Activated CD4-positive, alpha-beta T cell treated with anti-CD3 and anti-CD28 coated beads for 1 hour (primary cell): ENCODE measurements at places on chromosomes 13 and 19.

DNA sequence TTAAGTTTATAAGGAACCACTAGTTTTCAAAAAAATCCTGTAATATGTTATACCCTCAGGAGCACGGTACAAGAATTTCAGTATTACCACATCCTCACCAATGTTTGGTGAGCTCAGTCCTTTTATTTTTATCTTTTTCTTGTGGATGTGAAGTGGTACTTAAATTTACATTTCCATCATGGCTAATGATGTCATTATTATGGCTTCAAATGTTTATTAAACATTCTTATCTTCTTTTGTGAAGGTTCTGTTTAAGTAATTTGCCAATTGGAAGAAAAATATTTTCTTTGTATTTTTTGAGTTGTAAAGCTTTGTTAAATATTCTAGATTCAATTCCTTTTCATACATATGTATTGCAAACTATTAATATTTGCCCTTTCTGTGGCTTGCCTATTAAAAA lies 291.0 kb downstream of the ENOX1 start:
- DNase-seq: no peak

- DNase-seq: no peak
Observed at GRCh38 chr19:5913739-5914357, at the start of gene CAPS. CAPS (plus strand) TSS chr19:5914254; CDS start chr19:5914407, 153 bp downstream.

- no peak for DNase-seq
Observed at GRCh38 chr19:947707-948539, 22.1 kb downstream of the ARID3A start.

- no peak for DNase-seq
Observed at GRCh38 chr19:18840288-18841267, 8.8 kb downstream of the UPF1 start.

DNA sequence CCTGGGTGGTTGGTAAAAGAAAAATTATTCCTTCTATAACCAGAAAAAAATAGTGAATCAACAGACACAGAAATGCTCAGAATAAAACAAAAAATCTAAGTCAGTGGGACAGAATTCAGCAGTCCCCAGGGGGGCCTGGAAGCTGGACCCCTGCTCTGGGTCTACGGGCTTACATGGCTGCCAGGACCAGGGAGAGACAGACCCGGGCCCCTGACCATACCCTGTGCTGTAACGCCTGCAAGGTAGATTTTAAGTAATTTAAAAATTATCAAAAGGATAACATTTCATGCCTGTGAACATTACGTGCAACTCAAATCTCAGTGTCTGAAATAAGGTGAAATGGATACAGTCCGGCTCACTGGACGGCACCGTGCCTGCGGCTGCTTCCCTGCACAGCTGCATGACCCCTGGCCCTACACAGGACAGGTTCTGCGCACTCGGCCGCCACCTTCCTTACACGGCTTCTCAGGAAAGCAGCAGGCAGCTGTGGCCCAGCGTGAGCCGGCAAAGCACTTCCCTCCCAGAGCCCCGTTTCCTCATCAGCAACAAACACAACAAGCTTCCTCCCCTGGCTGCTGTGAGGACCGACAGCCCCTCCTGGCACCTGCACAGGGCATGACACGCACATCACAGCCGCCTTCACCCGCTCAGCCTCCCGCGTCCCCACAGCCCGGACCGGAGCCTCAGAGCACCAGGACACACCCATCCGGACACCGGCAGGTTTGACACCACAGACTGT lies 22.2 kb downstream of the RASA3 start:
- peak; percentile 64 for DNase-seq

DNA sequence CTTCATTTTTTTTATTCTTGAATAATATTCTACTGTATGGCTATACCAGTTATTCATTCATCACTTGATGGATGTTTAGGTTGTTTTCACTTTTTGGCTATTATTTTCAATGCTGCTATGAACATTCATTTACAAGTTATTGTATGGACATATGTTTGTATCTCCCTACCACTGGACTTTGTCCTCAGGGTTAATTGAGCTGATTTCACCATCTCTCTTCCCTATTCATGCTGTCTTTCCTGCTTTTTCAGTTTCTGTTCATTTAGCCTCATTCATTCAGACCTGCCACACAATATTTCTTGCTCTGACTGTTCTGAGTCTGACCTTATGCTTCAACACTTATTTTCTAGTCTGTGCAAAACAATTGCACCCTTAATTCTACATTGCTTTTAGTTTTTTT lies 12.3 kb upstream of the C1QTNF9B start:
- DNase-seq: no peak

DNA sequence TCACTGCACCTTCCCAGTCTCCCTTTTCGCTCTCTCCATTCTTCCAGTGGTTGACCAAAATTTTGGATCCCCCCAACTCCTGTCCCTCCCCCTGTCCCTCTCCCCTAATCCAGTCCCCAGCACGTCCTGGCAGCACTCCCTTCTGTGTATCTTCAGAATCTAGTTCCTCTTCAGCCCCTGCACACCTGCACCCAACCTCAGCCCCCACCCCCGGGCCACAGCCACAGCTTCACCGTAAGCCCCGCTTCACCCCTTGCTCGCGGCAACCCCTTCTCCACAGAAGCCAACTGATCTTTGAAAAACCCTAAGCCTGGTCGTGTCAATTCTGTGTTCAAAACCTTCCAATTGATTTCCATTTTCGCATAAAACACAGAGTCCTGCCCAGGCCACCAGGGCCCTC lies 35.5 kb upstream of the SLC15A1 start:
- DNase-seq: no peak

- DNase-seq: no peak
Observed at GRCh38 chr19:48795685-48796070, 15.2 kb downstream of the BCAT2 start.

DNA sequence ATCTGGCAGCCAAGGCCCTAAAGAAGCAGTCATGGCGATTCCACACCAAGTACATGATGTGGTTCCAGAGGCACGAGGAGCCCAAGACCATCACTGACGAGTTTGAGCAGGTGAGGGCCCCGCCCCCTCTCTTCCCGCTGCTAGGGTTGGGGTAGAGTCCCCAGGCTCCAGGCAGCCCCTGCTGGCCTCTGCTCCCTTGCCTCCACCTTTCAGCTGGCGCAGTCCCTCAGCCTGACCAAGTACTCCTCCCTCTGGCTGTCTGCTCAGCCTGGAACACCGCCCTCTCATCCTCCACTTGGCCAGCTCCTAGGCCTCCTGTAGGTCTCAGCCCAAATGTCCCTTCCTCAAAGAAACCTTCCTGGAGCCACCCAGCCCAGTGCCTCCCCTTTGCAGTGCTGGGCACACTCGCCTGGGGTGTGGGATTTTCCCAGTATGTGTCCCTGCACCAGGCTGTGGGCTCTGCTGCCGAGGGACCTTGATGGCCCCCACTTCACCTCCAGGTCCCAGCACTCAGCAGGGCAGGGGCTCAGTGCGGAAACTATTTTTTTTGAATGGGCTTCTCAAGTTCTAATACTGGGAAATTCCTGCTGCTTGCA lies 5.7 kb downstream of the LENG1 start:
- no peak for DNase-seq

GRCh38 chr19:5231857-5232678 lies 108.5 kb downstream of the PTPRS start:
- no peak for DNase-seq

DNA sequence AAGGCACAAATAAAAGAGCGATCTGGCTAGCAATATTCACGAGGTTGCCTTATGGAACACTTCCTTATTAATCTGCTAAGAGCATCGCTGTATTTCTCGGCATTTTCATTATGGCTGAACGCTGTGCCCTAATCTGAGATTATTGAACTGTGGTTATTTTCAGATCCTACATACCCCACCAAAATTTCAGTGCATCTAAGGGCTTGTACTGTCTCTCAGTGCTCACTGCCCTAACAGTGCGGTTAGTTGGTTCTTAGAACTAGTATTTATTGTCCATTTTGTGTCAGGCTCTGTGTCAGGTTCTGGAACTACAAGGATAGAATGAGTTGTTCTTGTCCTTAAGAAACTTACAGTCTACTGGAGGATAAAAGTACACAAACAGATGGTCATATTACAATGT lies 51.6 kb downstream of the FLT3 start:
- DNase-seq: no peak

- DNase-seq: no peak
Observed at GRCh38 chr19:17611462-17612244, 56.2 kb downstream of the COLGALT1 start.

GRCh38 chr13:20760872-20761271 lies 12.9 kb downstream of the EEF1AKMT1 start:
- DNase-seq: no peak

DNA sequence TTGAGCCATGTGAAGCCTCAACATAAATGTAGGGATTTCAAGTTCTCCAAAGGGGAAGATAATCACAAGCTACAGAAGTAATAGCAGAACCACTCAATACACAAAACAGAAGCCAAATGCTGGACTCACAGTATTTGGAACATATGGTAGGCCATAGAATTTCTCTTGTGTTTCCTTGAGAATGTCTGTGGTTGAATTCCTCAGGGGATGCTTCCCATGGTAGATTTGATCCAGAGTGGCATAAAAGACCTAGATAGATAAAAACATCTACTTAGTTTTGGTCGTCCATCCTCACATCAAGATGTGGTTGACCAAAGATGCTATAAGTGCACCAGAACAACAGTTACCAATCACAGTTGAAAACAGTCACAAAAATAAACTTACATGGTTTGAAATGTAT lies 83.4 kb downstream of the MIPEP start:
- no peak for DNase-seq

DNA sequence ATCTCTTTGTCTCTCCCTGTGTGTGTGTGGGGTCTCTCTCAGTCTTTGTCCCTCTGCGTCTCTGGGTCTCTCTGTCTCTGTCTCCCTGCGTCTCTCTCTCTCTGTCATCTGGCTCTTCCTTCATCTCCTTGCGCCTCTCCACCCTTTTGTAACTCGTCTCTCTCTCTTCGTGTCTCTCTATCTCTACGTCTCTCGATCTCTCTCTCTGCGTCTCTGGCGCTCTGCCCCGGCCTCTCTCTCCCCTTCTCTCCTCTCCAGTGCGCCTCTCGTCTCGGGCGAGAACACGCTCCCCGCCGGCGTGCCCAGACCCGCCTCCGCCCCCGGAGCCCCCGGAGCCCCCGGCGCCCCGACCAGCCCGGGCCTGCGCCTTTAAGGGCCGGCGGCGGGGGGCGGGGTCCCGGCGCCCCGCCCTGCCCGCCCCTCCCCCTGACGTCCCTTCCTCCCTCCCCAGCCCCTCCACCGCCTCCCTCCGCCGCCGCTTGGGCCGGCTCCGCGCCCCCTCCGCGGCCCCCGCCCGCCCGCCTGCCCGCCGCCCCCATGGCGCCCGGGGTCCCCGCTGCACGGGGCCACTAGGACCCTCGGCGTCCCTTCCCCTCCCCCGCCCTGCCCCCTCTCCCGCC lies at the start of gene MARK4:
Gene MARK4 (plus strand): TSS at position 440 of the 620 bp plus-strand sequence. CDS start 318 bp downstream, outside the sequence.
- peak; percentile 42 for DNase-seq

GRCh38 chr19:35894342-35894741 lies 6.0 kb downstream of the NFKBID start:
- DNase-seq: no peak

- no peak for DNase-seq
Observed at GRCh38 chr19:20162821-20163220, 4.2 kb upstream of the ZNF486 start.

DNA sequence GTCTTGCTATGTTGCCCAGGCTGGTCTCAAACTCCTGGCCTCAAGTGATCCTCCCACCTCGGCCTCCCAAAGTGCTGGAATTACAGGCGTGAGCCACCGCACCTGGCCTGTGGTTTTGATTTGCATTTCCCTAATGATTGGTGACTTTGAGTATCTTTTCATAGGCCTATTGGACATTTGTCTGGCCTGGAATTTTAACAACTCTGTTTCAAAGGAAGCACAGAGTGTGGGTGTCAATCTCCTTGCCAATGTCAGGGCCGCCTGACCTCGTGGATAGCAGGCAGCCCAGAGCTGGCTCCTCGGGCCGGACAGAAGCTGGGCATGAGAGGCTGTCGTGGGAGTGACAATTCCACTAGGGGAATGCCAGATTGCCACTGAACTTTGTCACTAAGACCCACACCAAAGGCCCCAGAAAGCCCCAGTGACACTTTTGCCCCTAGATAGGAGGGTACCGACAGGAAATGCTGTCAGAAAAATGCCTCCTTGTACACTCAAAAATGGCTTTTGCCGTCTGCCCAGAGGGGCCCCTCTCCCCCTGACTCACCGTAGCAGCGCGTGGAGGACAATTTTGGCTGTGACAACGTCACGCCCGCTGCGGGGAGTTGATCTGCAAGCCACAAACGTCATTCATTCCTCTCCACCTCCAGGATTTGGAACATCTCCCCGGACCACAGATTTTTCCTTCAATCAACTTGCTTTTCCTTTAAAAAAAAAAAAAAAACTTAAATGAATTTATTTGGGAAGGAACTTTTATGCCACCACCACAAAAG lies 11.7 kb upstream of the ADGRE5 start:
- peak; percentile 85 for DNase-seq

GRCh38 chr19:48090281-48090802 lies 20.3 kb downstream of the PLA2G4C start:
- no peak for DNase-seq

DNA sequence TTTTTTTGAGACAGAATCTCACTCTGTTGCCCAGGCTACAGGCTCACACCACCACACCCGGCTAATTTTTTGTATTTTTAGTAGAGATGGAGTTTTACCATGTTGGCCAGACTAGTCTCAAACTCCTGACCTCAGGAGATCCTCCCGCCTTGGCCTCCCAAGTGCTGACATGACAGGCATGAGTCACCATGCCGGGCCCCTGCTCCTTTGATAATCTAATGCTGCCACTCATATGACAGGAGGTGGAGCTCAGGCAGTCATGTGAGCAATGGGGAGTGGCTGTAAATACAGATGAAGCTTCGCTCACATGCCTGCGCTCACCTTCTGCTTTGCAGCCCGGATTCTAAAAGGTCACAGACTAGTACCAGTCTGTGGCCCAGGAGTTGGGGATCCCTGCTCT lies 25.1 kb downstream of the ARHGEF18 start:
- DNase-seq: no peak

- peak; percentile 21 for DNase-seq
Observed at GRCh38 chr13:102870677-102871415, 25.0 kb downstream of the ERCC5 start.

GRCh38 chr19:2254064-2254872 lies 1.9 kb downstream of the JSRP1 start:
- DNase-seq: no peak
